Breast epithelium (tissue), 4 donors: ENCODE measurements at places on chromosomes 3 and 15.

GRCh38 chr3:183493296-183494045 is 62.0 kb downstream of the KLHL6 start:
- no peak for DNase-seq

DNA sequence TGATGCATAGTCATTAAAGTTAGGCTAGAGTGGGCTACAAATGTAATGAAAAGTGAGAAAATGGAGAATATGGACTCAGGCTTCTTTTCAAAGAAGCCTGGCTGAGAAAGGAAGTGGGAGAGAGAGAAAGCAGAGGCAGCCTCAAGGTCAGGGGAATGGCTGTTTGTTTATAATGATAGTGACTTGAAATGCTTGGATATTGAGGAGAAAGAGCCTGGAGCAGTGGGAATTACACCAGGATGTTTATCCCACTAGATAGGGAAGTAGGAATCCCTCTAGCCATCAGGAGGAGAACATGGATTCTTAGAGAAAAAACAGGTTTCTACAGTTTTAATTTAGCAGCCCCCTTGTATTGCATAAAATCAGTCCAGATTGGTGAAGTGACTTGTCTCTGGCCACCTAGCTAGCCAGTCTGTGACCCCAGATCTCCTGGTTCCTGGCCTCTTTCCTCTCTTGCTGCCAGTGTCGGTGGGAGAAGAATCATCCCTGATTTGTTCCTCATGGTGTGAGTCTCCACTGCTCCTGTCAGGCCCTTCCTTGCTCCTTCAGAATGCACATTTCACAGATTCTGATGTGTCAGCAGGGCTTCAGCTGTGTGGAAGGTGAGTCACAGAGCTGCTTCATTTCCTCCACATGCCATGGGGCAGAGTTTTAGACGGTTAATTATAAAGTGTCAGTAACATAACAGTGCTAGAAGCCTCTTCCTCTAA is 32.9 kb downstream of the SEMA6D start:
- DNase-seq, result no peak

DNA sequence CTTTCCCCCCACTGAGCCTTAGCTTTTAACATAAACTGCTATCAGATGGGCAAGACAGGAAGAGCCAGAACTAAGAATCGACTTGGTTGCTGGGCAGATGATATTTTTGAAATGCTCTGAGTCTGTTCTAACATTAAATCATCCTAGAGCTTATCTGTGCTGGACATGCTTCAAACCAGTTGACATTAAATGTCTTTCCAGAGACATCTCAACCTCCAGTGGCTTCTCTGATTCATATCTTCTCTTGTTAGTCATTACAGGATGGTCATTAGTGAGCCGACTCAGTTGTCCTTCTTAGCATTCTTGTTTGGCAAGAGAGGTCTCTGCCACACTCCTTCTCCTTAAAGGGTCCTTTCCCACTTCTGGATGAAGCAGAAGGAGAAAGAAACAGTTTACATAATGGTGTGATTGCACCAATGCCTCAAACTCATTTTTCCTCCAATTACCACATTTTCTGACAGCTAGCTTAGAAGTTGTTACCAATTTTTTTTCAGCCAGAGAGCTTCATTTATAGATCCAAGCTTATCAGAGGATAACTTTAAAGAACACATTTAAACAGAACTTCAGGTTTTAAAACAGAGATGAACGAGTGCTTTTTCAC is 21.7 kb upstream of the SYN2 start:
- DNase-seq, result no peak

- no peak for DNase-seq
These were observed 328.3 kb downstream of the OXSM start for GRCh38 chr3:26118165-26118564.

DNA sequence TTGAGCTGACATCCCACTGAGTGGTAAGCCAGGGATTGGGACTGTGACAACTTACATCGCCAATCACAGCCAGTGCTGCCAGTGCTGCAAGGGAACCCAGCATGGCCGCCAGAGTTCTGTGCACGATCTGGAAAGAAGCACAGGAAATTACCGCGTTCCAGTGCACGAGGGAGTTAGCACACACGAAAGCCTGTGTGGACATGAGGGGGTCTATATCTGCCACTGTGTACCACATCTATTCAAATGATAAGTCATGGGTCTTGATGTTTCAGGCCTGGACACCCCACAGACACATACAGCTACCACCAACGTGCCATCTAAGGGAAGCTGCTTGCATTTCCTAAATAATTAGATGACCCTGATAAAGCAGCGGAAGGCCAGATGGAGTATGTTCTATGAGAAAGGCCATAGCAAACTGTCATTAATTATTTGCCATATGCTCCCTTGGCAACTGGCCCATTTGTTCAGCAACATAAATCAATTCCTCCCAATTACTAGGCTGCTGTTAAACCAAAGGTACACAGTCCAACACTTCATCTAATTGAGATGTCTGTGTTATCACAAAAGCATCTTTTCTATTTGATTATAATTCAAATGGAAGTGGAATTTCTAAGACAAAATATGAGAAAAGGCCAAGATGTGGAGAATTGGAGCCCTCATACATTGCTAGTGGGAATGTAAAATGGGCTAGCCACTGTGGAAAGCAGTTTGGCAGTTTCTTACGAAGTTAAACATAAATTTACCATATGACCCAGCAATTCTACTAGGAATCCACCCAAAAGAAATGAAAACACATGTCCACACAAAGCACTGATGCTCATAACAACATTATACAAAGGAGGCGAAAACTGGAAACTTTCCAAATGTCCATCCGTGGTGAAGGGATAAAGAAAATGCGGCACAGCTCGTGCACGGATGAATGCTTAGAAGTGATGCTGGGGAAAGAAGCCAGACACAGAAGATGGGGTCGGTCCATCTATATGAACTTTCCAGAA is 108.3 kb downstream of the OCA2 start:
- DNase-seq, result no peak

DNA sequence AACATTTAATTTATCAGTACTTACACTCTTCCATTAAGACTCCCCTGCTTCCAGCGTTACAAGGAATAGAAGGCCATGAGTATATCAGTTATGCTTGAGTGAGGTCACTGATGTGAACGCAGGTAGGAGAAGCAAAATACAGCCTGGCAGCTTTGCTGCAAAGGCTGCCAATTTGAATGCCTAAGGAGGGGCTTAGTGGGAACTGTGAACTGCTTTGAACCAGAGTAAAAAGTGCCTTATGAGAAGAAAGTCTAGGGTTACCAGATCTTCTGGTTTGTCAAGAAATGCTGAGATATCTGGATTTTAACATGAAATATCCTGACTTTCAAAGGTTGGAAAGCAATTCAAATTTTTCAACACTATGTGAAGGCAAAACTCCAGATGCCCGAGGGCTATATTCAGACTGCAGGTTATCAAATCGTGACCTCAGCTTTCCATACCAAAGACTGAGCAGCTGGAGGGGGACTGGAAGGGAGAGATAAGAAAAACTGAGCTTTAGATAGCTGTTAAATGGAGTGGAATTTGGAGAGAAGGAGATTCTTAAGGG is 446.3 kb upstream of the NECTIN3 start:
- no peak for DNase-seq

GRCh38 chr3:54192026-54192425 is 69.7 kb downstream of the CACNA2D3 start:
- DNase-seq, result no peak

- no peak for DNase-seq
These were observed 119.9 kb downstream of the LMLN start for GRCh38 chr3:198079771-198080520.

GRCh38 chr15:90650956-90651689 is 66.0 kb upstream of the BLM start:
- no peak for DNase-seq

DNA sequence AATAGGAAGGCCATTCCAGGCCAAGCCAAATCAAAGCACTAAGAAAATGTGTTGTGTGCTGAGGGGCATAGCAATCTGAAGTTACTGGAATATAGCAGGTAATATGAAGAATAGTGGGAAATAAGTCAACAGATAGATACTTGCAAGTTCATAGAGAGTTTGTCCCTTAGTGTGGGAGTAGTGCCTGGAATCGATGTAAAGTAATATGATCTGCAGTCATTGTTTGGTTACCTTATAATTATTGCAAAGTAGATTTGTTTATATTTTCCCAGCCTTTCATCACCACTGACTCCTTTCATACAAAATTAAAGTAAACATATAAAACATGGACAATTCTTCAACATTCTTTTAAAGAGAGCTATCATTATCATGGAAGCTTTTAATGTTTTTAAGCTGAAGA is 420.9 kb upstream of the NECTIN3 start:
- no peak for DNase-seq

DNA sequence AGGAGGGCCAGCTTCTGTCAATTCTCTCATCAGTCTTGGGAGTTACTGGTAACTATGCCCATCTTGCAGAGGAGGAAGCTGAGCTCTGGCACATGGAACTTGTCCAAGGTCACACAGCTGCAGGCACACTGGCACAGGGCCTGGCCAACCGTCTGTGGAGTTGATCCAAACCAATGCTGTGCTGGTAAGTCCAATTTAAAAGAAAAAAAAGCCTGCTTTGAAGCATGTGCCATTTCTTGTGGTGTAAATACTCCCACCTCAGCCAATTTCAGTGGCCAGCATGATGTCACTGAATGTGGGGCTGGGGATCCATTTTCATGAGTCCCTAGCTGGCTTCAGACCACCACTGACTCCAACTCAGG is 83.4 kb downstream of the CHSY1 start:
- DNase-seq, result no peak

- no peak for DNase-seq
These were observed 910.1 kb downstream of the MCTP2 start for GRCh38 chr15:95141486-95141885.

- no peak for DNase-seq
These were observed 73.2 kb upstream of the ARL6 start for GRCh38 chr3:97691354-97691753.

- no peak for DNase-seq
These were observed 13.4 kb upstream of the ITGA11 start for GRCh38 chr15:68445351-68445750.

- no peak for DNase-seq
These were observed 2.4 kb downstream of the HTD2 start for GRCh38 chr3:58308728-58309127.

DNA sequence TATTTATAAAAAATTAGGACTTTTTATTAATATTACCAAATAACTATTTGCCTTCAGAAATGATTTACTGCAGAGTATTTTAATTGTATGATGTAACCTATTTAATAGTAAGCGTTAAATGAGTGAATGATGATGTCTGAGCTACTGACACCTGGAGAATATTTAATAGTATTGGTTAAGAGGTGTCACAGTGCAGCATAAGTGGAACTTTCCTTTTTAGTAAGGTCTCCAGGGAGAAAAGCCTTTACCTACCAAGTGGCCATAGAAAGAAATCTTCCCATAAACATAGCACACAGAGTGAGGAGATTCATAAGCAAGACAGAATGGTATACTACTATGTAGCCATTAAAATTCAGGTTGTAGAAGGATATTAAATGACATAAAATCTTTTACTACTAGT is 441.7 kb downstream of the TBL1XR1 start:
- DNase-seq, result no peak

DNA sequence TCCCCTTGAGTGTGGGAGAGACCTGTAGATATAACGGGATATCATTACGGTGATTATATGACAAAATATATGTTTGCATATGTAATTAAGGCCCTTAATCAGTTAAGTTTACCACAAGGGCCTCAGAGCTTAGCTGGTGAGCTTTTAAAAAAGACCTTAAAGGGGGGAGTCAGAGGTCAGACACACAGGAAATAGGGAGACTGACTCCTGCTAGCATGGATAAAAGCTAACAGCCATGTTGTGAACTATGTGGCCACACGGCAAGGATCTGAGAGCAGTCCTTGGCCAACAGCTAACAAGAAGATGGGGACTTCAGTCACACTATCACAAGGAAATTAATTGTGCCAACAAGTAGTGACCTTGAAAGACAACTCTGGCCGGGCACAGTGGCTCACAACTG is 3.1 kb downstream of the STAG1 start:
- no peak for DNase-seq

DNA sequence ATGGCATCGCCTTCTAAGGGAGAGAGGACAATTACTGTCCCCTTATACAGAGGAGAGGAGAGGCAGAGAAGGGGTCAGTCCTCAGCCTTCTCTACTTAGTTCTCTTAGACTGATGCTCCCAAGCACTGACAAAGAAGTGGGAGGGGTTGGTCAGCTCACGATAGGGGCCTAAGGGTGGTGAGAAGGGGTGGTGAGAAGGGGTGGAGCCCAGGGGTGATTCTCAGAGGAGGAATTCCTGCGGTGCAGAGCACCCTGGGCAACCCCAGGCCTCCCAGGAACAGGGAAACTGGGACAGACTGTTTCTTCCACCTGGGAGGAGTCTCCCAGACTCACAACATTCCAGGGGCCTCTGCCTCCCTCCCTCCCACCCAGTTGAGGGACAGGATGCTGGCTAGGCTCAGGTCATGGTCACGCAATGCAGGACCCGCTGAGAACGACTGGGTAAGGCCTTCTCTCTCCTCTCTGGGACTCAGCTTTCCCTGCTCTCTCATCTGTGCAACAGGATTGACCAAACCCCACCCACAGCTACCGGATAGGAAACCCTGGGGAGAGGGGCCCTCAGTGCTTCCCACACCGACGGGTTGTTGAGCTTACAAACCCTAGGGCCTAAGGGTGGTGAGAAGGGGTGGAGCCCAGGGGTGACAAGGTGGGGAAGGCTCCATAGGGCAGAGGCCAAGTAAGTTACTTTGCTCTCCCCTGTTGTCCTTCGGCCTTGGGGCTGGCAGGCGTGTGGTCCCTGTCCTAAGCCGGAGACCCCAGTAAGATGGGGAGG is 1.5 kb downstream of the TPRA1 start:
- DNase-seq, result no peak

DNA sequence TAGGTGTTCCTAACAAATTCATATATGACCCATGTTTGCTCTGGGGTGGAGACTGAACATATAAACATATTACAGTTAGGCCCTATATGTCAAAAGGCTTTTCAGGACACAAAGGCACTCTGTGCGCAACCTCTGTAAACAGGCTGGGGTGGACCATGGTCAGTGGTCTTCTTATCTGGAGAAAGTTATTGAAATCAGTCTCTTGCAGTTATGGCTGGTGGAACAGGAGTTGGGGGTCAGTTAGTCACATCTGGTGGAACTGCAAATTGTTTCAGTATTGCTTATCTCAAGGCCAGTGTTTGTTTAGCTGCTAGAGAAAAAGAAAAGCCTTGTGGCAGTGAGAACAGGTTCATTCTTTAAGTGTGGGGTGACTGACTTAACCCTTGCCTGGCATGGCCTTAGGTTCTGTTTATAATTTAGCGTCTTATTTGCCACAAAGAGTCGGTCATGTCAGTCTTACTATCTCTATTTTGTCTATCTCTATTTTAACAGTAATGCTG is 5.9 kb upstream of the GP9 start:
- no peak for DNase-seq

- no peak for DNase-seq
These were observed 20.9 kb downstream of the IL12A start for GRCh38 chr3:160009525-160009924.

DNA sequence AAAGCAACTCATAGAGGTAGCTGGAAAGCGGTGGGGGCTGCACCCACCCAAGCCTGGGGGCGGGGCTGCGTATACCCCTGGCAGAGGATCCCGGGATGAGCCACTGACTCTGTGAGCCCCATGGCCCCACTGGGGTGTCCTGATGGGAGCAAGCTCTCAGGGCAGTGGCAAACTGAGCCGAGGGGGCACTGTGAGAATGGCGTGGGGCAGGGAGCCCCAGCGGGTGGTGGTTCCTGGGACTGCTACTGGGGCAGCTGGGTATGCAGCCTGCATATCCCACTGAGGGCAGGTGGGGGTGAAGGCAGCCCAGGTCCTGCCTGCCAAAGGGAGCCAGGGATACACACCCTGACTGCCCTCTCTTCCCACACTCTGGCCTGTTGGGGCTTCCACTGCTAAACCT is 59.4 kb downstream of the DNAJB8 start:
- no peak for DNase-seq
